NCI-H1436 treated with DMSO at 0.1 percent for 48 hours (cell line): ENCODE measurements at places on chromosomes 3 and 15.

DNA sequence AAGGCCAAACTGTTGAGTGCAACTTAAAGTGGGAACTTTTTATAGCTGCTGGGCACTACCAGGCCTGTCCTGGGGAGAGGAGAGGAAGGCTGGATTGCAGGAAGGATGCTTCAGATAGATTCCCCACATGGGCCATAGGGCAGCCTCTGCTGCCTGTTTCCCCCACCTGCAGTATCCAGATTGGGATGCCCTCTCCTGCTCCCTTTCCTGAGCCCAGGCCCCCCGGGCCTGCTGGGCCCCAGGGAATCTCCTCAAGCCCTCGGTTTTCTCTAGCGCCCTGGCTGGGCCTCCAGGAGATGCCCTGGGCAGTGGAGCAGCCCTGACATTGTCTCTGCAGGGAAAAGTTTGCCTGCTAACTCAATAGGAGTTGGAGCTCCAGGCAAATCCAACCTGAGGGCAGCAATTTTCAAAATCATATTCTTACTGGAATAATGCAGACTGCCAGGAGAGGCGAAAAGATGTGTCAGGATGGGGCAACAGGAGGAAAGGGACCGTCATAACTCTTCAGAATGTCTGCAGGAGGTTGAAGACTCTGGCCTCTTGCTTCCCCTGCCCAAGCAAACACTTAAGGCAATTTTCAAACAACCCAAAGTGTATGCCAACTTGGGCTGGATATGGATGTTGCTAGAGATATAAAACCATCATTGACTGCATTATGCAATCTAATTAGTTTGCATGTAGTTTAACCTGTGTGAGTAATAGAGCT is 4.4 kb downstream of the NR2F2 start:
- no peak for DNase-seq

DNA sequence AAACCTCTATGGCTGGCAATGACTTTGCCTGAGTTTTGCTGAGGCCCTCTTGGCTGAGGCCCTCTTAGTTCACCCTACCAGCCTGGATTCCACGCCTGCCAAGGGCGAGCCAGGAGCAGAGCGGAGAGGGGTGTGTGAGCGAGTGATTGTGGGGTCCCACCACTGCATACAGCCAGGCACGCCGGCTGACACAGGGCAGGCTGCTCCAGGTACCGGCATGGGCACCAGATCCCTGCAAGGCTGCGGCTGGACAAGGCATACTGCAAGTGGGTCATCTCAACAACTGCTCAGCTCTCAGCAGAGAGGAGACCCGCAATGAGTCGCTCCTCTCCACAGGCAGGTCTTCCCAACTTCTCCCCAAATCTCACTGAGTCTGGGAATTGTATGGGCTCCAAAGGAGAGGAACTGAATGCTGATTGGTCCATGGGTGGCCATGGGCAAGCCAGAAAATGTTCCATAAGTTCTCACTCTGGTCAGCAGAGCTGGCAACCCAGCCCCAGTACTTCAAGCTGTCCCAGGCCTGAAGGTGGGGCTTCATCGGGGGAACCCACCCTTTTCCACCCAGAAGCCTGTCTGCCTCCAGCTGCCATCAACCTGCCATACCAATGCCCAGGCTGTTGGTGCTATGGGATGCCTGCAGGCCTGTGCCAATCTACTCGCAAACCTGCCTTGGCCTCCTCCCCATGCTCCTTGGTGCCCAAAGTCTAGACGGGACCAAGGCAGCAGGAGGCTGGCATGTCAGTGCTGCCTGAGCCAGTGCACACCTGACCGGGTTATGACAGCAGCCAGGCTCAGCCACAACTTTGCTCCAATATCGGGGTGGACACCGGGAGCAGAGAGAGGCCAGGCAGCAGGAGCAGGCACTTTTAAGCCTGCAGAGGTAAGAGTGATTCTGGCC is 1273.6 kb upstream of the GBE1 start:
- no peak for DNase-seq

DNA sequence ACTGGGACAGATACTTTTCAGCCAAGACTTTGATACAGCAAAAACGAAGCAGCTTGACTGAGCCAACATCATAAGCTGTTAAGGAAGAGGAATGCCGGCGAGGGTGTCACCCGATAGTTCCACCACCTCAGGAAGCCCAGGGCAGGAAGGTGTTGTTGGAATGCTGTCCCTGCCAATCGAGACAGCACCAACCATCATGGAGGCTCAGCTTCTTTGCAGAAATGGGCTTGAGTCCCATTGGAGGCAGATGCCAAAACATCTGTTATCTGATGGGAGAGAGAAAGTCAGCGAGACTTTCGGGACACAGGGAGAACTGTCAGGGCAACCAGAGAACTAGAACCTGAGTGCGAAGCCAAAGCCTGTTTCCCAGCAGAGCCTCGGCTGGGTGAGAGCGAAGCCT is 50.7 kb downstream of the CA12 start:
- no peak for DNase-seq

DNA sequence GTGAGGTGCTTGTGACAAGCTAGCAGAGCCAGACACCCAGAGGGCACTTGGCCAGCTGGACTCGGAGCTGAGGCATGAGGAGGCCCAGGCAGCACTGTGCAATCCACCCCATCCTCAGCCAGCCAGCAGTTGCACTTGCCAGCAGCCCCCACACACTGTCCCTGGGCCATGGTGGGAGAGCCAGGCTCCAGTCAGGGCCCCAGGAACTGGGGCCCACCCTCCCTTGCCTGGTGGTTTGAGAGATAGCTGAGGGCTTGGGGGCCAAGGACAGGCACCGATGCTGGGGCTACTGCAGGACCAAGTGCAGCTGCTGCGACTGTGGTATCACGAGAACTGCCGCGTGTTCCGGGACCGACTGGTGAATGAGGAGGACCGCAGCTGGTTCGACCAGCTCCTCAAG is 63.5 kb downstream of the DNAH1 start:
- DNase-seq, result no peak

- DNase-seq, result no peak
These were observed 14.0 kb downstream of the ETV5 start for GRCh38 chr3:186094696-186095425.

DNA sequence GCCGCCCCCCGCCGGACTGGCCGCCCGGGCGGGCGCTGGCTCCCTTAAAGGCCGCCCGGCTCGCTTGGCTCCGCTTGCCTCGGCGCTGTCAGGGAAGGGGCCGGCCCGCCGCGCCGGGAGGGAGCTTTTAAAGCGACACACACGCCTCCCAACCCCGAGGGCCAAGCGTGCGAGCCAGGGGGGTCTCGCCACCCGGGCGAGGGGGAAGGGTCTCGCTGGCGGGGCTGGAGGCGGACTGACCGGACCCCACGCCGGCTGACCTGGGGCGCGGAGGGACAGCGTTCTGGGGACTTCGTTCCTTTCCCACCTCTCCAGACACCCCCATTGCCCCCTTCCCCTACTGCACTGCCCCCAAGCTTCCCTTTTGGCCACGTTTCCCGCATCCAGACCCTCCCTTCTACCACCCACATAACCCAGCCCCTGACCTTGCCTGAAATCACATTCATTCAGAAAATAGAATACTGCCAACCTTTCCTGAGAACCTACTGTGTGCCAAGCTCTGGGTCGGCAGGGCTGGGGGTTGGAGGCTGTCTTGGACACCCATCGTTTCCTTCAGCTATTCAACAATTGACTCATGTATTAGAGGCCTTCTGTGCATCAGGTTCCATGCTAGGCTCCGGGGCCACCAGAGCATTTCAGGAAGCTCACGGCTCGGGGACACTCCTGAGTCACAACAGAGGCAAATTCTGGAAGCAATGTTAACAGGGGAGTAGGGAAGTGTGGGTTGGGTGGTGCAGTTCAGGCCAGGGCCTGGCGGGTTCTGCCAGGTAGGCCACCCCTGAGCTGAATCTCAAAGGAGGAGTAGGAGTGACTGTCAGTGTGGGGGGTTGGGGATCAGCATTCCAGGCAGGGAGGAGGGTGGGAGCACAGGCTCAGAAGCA is at the start of gene INSYN1:
Gene INSYN1, minus strand, starts transcription at position 102 of the 881 bp plus-strand sequence. CDS start 2,221 bp downstream, outside the sequence.
- no peak for DNase-seq

DNA sequence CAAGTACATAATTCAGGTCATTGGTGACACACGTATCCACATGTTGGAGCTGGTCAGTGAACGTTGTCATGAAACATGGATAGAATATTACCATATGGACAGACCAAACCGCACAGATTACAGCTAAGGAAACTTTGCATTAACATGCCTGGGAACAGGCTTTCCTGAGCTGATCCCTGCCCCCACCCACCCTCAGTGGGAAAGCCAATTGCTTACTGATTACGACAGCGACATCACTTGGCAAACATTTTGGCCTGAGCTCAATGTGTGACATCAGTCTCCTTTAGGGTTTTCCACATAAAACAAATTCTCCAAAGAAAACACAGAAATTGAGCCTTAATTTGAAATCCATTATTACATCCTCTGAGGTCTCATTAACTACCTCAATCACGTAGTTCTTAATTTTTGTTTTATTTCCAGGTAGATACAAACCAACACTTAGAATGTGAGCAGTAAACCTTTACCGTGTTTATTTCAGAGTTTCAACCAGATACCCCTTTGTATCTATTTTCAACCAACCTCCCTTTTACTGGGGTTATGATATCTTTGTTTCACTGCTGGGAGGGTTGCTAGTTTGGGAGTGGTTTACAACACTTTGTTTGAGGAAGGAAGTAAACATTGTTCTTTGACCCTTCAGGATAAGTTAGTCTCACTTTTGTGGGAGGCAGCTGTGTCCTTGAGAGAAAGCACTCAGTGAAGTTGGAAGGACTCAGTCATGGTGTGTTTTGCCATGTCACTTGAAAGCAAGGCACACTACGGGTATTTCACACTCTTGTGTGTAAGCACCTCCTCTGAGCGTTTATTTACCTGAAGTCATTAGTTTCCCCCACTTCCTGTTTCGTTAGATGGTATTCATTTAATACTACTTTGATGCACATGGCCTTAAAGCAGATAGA is 103.1 kb downstream of the CMSS1 start:
- DNase-seq, result no peak

DNA sequence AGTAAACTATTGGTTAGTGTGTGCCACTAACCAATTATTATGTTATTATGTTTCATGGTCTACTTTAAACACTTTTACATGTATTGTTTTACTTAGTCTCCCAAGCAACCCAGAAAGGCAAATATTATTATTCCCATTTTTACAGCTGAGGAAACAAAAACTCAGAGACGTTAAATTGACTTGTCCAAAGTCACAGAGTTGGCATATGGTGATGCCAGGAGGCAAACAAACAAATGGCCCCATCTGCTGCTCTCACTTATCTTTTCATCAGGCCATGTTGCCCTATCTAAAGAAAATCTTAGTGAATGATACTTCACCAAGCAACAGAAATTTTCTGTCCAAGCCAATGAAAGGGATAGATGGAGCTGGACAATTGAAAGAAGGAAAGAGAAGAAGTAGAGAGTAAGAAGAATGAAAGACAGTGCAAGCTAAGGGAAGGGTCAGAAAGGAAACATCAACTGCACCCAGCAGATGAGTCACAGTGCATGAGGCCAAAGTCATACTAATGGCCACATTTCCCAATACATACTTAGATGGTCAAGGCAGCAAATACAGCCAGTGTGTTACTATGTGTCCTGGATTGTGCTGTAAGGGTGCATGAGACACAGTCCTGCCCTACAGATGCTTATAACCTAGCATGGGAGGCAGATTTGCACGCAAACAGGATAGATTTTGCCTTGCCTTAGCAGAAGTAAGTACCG is 266.9 kb downstream of the KCNMB2 start:
- DNase-seq, result no peak

- DNase-seq, result no peak
These were observed 163.0 kb upstream of the BFSP2 start for GRCh38 chr3:133236901-133237300.

GRCh38 chr15:45618813-45619212 is 16.0 kb upstream of the SQOR start:
- no peak for DNase-seq

DNA sequence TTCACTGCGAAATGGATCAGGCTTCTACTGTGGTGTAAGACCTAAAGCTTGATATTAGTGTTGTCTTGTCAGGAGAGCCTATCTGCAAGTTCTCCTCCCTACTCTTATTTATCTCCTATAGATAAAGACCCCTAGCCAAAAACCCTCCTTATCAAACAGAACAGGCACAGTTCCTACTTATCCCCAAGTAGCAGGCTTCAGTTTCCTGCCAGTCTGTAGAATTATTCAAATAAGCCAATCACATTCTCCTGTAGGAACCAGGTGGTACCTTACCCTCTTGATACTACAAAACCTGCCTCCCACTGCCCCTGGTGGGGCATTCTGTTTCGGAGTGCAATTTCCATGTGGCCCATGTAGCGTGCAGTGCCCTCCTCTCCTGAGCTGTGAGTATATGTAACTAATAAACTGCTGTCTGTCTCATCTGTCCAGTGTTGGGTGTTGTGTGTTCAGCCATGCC is 28.7 kb downstream of the HDGFL3 start:
- DNase-seq, result no peak
